KBM-7 (cell line): ENCODE measurements at places on chromosomes 5 and 9.
A peak's percentile ranks its signal among the peaks of the same experiment; 100 is the strongest.

DNA sequence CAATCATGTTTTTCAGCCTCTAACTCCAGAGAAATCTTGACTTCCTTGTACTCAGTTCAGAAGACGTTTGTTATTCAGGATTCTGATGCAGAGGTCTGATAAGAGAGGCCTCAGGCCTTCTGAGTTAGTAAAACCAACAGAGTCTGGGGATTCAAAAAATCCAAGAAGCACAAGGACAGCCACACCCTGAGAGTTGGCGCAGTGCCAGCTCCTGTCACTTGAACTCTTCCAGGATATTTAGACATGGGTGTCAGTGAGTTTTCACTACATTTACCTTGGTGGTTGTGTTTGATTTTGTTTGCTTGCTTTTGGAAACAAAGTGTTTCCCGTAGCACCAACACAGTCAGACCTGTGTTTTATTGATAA is 41.6 kb upstream of the PDE8B start:
- DNase-seq = no peak

DNA sequence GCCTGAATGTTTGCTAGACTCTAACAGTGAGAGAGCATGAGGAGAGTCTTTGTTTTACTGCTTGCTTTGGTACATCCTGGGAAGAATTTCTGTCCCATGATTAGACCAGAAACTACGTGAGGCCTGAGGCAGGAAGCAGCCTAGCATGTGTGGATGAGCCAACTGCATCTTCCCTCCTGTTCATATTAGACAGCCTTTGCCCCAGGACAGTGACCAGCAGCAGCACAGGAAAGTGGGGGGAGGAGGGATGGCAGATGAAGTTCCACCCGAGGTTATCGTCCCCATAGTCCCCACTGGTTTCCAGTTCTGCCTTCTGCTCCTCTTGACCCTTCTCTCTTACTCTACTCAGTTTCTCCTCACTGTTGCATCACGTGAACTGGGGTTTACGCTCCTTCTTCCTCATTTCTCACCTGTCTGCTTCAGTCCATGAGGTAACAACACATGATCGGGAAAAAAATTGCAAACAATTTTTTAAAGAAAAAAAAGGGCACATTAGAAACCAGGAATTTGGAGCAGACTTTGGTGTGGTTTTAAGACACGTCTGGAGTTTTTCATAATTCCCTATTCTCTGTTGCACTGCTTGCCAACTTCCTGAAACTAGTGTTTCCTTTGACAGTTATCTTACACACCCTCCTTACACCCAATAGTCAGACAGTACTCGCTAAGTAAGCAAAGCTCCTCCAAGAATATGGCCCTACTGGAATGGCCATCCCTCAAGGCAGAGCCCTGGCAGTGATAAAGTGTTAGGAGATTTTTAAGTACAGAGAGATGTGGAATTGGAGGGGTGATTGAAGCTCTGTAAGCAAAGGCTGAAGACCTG is 84.1 kb downstream of the SNX18 start:
- DNase-seq = peak; percentile 8

DNA sequence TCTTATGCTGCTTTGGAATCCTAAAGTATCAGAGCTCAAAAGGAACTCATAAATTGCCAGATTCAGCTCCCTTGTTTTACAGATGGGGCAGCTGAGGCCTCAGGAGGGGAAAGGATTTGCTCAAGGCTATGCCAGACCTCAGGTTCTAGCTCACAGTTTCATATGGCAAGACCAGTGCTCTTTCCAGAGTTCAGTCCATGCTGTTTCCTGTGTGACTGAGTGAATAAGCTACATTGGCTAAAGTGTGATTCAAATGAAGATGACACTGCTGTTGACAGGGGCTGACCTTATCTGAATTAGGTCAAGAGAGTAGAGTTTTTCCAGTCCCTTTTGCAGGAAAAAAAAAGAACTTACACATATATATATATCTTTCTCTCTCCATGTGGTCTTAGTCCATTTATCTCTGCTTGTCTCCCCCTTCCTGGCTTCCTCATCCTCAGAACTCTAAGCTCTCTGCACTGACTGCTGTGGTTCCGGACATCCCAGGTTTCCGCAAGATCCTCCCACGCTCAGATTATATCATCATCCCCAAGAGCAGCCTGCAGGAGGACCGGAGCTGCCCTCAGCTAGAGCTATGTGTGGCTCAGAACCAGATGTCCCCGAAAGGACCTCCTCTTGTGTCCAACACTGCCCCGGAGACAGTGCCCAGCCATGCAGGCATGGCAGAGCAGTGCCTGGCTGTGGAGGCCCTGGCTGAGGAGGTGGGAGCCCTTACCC is 9.3 kb downstream of the HMGXB3 start:
- DNase-seq = no peak

GRCh38 chr5:73045623-73046022 is 74.8 kb upstream of the TMEM171 start:
- DNase-seq = no peak
